Ecto neural progenitor cell (in vitro differentiated cells): ENCODE measurements at places on chromosomes 1 and 21.
A peak's percentile ranks its signal among the peaks of the same experiment; 100 is the strongest.

GRCh38 chr1:202987922-202988583, 19.1 kb upstream of the TMEM183A start:
- no peak for DNase-seq

DNA sequence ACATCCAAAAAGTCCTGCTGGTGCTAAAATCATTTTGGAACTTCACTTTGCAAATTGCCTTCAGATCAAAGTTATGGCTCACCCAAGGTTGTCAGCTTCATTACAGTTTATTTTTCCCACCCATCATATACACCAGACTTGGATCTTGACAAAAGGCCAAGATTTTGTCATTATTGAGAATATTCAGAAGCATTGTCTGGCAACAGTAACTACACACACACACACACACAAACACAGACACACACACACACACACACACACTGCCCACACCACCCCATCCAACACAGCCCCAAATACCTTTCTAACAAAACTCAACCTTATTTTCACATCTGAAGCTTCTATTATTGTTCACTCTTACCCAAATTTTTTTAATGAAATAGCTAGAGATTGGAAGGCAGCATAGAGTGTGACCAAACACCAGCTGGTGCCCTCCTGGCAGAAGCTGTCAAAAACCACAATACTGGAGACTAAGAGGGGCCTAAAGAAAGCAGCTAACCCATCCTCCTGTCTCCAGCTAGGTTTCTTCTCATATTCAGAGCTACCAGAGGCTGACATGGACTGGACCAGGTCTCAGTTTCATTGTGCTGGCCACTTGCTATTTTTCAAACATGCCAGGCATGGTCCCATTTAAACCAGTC, 139.1 kb upstream of the ZC3H11B start:
- no peak for DNase-seq

DNA sequence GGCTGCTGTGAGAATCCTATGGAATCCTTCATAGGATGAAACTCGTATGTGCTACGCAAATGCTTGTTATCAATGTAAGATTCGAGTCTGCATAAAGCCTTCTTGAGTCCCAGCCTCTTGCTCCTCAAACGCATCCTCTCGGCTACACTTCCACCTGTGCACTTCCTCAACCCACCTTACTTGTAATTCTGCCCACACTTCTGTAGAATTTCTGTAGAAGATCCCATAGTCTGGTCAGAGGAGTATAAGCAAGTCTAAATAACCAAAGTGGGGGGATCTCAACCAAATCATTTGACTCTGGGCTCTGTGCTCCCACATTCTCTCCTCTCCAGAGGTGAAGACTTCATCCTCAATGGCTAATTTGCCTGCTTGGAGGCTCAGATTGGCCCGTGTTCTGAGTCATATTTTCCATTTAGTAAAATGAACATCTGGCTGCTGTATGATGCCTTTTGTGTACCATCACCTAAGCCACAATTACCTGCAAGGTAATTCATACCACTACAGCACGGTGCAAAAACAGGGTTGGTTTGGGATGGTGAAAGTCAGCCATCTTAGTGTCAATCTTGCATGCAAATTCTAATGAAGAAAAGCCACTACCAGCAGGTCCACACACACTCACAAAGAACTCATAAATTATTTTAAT, 63.2 kb downstream of the ITPKB start:
- no peak for DNase-seq

- no peak for DNase-seq
These were observed 21.5 kb downstream of the OLIG2 start for GRCh38 chr21:33047231-33047630.

DNA sequence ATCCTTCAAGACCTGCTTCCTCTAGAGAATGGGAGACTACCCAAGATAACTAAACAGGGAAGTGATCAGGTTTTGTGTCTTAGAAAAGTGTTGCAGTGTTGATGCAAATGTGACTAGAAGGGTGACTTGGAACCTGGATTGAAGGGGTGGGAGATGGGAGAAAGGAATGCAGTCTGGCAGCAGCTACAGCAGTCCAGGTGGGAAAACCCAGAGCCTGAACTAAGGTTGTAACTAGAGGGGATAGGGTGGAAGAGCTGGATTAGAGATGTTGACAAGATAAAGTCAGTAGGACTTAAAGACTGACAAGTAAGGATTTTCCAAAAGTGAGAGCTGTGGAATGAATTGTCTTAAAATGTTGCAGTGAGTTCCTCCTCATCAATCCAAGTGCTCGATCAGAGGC, 7.1 kb upstream of the SHISA4 start:
- DNase-seq, result no peak

GRCh38 chr1:232378266-232379062, 251.5 kb downstream of the SIPA1L2 start:
- no peak for DNase-seq

DNA sequence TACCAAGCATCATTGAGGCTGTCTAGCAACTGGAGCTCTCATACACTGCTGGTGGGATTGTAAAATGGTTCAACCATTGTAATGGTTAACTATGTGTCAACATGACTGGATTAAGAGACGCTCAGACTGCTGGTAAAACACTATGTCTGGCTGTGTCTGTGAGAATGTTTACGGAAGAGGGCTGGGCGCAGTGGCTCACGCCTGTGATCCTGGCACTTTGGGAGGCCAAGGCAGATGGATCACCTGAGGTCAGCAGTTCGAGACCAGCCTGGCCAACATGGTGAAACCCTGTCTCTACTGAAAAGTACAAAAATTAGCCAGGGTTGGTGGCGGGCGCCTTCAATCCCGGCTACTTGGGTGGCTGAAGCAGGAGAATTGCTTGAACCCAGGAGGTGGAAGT, 4.8 kb upstream of the FCRLA start:
- DNase-seq, result no peak

- no peak for DNase-seq
These were observed 4.7 kb downstream of the POGK start for GRCh38 chr1:166843769-166844596.

GRCh38 chr1:192522673-192523072, 52.9 kb upstream of the RGS1 start:
- no peak for DNase-seq

GRCh38 chr21:15172963-15173362, 108.2 kb upstream of the NRIP1 start:
- DNase-seq, result no peak

DNA sequence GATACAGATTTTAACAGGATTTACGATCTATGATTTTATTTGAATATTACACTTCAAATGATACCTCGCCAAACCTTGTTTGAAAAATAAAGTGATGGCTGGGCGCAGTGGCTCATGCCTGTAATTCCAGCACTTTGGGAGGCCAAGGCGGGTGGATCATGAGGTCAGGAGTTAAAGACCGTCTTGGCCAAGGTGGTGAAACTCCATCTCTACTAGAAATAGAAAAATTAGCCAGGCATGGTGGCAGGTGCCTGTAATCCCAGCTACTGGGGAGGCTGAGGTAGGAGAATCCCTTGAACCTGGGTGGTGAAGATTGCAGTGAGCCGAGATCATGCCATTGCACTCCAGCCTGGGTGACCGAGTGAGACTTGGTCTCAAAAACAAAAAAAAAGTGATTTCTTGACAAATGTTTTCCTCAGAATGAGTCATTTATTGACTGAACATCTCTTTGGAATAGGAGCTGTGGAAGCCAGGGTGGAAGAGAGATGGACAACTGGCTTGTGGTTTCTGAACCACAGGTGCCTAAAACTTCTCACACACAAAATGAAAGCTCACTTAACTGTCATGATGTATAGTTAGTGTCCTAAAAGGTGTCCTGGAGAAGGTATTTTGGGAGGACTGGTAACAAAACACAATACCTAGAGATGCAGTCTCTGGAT, 11.9 kb downstream of the PKNOX1 start:
- DNase-seq, result no peak

GRCh38 chr1:207983044-207983635, 72.2 kb upstream of the CD34 start:
- no peak for DNase-seq

- DNase-seq, result peak; percentile 65
These were observed 663 bp downstream of the CAMTA1 start for GRCh38 chr1:6785728-6786505.

- no peak for DNase-seq
These were observed 1077.4 kb upstream of the ADGRL4 start for GRCh38 chr1:80083892-80084291.

DNA sequence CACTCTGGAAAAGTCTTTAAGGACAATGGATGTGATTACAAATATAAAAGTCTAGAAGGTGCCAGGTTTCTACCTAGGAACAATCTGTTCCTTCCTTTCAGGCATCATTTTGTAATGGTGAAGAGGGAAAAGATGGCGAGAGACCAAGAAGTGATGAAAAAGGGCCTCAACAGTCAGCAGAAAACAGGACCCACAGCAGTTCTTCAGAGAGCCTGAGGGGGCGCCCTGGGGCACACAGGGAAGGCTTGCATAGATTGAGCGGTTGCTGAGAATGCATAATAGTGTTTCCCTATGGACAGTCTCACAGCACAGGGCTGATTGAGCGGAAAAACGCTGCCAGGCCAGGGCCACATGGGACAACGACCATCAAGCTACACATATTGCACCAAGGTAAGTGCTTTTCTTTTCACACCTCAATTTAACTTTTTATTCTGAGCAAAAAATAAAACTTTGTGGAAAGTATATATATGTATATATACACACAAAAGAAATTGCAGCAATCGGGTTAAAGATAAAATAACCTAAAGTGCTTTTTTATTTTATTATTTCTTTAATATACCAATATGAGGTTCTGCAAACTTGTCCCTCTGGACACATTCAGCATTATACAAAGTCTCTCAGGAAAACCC, 3.1 kb upstream of the YRDC start:
- DNase-seq, result peak; percentile 81

DNA sequence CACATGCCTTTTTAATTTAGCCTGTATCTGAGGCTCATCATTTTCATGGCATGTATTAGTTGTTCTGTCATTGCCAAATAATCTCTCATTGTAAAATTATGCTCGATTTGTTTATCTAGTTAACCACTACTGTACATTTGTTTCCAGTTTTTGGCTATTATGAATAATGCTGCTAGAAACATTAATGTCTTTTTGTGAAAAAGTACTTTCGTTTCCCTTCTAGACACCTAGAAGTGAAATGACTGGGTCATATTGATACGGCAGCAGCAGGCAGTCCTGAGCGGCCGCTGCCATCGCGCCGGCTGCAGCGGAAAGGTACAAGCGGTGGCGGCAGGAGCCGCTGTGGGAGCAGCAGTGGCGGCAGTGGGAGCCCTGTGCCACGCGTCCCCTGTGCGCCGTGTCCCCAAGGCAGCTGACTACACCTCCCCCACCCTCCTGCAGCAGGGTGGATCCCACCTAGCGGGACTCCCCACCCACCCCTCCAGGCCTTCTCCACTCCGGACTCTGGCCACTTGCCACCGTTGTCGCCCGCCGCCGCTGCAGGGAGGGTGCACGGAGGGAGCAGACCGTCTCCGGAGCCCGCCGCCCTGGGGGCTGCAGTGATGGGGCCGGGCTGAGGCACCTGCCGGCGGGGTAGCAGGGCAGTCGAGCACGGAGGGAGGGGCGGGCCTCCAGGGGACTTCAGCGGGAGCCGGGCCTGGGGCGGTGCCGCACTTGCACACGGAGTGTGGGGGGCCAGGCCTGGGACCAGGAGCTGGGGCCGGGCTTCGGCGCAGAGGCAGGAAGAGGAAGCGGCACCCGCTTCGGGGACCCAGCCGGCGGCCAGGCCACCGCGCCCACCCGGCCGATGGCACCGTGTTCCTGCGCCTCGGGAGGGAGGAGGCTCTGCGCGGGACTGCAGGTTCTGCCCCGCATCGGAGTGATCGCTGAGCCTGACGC, 66.8 kb upstream of the RGS7 start:
- DNase-seq, result peak; percentile 77

DNA sequence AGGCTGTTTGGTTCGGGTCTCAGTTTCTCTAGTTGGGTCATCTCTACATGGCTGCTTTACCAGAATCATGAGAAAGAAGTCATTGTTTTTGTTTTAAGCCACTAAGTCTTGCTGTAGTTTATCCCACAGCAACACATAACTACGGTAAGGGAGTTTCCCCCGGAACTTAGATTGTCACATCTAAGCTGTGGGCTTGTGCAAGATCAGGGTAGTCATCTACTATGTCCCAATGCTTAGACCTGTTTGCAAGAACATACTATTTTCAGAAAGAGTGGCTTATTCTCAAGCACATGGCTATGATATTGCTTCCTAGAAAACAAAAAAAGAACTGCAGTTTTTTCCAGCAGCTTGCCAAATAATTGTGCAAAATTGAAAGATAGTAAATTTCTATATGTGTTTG, 18.0 kb upstream of the OLIG2 start:
- no peak for DNase-seq

- DNase-seq, result peak; percentile 90
These were observed at the start of gene RC3H1 for GRCh38 chr1:174022080-174022975. TSS of gene RC3H1 (minus strand) at chr1:174022357. CDS start at chr1:173992985, 29,372 bp downstream.

GRCh38 chr1:156721535-156721934, 6.7 kb upstream of the METTL25B start:
- no peak for DNase-seq

DNA sequence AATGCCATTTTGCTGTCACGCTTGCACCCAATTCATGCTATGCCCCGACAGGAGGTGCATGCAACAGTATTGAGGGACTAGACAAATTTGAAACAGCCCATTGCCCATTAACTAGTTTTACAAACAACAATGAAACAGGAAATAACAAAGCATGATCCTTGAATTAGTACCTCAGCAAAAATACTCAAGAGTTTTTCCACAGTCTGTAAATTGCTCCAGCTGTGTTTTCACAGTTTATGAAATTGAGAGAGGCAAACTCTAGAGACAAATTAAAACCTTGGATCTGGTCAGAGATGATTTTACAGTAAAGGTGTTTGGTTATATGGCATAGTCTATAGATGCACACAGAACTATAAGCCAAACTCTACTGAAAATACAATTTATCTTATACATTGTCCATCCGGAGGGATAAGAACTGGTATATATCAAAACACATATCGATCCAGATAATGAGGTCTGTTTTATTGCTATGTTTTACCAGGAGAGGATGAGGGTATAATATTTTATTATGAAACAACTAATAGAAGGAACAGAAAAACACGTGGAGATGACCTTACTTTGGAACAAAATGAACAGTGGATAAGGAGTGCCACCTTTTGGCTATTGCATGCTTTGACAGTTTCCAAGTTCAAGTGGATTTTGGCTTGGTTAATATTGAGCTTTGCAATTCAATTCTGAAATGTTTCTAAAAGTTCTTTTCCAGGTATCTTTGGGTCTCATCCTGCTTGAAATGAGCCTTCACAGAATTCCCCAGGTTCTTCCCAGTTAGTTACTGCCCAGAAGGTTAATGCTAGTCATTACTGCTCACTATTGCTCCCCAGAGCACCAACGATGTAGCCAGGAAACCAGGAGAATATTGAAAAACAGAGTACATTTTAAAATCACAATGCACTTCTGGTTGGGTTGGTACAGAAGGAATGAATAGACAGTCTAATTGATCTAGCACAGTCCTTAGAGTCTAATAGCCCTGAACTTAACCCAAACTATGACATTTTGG, 45.7 kb downstream of the ZC3H11B start:
- no peak for DNase-seq

GRCh38 chr1:84090447-84091245, 53.4 kb upstream of the PRKACB start:
- no peak for DNase-seq

- no peak for DNase-seq
These were observed 84.3 kb upstream of the VAV3 start for GRCh38 chr1:108049178-108049819.
